ENCODE measurements at places on chromosomes 2 and 18.

DNA sequence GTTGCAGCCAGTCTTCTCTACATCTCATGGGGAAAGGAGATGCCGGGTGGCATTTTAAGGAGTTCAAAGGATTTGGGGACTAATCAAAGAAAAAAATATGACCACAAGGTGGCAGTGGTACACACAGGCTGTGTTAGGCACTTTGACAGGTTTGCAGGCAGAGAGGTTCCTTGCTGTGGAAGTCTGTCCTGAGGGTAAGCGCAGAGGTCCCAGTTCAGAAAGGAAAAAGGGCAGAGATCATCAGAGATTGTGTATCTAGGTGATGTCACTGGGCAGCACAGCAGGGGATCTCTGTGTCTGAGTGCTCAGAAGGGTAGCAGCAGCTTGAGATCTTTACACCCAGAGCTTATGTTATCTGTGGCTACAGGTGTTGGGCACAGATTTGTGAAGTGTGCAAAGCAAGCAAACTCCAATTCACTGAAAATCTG, 231.4 kb downstream of the LRRTM1 start:
- peak; percentile 79 for DNase-seq

DNA sequence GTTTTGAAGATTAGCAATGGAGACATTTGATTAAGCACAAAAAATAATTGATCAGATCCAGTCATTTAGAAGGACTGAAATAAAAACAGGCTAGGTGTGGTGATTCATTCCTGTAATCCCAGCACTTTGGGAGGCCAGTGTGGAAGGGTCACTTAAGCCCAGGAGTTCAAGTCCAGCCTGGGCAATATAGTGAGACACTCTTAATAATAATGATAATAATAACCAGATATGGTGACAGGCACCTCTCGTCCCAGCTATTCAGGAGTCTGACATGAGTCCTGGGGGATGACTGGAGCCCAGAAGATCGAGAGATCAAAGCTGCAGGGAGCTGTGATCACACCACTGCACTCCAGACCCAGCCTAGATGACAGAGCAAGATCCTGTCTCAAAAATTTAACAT, 3.5 kb upstream of the FN1 start:
- DNase-seq = no peak

GRCh38 chr2:191312163-191312562, 67.0 kb downstream of the MYO1B start:
- no peak for DNase-seq

- DNase-seq = no peak
These were observed 120.5 kb downstream of the PMAIP1 start for GRCh38 chr18:60020107-60020925.

GRCh38 chr2:64550042-64550441, 25.9 kb downstream of the AFTPH start:
- no peak for DNase-seq

GRCh38 chr2:40256649-40257048, 195.2 kb downstream of the SLC8A1 start:
- peak; percentile 39 for DNase-seq

DNA sequence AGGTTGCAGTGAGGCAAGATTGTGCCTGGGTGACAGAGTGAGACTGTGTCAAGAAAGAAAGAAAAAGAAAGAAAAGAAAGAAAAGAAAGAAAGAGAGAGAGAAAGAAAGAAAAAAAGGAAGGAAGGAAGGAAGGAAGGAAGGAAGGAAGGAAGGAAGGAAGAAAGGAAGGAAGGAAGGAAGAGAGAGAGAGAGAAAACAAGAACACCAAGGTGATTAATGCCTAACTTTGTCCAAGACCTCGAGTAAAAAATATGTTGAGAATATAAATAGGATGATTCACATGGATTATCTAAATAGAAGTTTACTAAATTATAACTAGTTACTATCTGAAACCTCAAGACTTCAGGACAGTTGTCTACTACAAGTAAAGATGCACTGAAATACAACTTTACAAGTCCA, 7.2 kb downstream of the PECR start:
- no peak for DNase-seq

DNA sequence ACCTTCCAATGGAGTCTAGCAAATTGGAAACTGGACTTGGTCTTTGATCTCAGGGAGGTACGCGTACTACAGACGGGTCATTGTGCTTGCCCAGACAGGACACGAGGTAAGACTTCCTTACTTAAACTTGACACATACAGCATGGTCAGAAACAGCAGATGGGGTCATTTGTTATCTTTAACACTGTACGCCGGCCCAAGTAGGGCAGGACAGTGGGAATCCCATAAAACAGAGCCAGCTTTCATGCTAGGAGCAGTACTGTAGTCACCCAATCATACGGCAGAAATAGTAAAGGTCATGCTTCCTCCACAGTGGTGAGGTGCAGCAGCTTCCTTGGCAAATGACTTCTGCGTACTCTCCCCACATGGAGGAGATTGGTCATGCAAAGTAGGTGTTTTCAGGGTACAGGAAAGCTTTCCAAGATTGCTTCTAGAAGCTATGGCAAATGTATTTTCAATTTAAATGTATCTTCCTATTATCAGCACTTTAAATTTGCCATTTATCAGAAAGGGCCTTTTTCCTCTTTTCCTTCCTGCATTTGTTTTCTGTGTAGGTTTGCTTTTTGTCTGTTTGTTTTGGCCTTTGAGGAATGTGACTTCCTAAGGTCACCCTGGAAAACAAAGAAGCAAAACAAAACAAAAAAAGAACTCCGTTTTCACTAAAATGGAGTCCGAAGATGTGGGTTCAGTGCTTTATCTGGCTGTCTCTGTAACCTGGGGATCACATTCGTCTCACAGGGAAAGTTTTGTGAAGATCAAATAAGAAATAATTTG, 74.0 kb upstream of the DSG1 start:
- DNase-seq = no peak

- DNase-seq = no peak
These were observed 356.0 kb upstream of the TNP1 start for GRCh38 chr2:217215877-217216276.

GRCh38 chr2:71790226-71791060, 337.1 kb downstream of the DYSF start:
- no peak for DNase-seq

DNA sequence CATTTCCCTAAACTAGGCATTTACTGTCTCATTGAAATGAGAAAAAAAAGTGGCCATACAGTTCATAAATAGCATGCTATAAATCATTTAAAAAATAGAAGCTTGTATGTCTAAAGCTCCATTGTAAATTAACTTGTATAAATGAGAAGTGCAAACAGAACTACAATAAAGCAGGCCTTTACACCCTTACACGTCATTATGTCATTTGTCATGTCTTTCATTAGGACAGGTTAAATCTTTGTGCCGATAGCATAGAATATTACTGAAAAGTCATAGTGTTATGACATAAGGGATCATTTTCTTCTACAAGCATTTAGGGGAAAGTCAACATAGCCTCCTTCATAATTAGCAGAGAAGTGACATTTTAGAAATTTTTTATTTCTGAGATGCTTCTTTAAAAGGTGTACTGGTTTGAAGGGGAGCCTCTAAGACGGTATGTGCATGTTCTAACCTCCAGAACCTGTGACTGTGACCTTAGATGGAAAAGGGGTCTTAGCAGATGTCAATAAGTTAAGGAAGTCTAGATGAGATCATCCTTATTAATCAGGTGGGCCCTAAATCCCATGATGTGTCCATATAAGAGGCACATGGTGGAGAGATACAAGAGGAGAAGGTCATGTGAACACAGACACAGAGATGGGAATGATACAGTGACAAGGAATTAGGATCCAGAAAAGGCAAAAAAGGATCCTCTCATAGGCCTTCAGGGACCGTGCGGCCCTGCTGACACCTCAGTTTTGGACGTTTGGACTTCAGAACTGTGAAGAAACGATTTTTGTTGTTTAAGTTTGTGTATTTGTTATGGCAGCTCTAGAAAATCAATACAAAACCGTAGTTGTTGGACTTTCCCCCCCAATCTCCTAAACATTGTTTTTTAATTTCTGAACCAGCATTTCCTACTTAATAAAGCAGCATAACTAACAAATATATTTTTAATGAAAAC, 863.7 kb downstream of the MBD2 start:
- no peak for DNase-seq

GRCh38 chr2:47484396-47484795, 81.4 kb downstream of the MSH2 start:
- DNase-seq = no peak

GRCh38 chr2:175227393-175227792, 45.9 kb upstream of the ATP5MC3 start:
- no peak for DNase-seq

- DNase-seq = no peak
These were observed 284.2 kb downstream of the CAMKMT start for GRCh38 chr2:44645937-44646336.

DNA sequence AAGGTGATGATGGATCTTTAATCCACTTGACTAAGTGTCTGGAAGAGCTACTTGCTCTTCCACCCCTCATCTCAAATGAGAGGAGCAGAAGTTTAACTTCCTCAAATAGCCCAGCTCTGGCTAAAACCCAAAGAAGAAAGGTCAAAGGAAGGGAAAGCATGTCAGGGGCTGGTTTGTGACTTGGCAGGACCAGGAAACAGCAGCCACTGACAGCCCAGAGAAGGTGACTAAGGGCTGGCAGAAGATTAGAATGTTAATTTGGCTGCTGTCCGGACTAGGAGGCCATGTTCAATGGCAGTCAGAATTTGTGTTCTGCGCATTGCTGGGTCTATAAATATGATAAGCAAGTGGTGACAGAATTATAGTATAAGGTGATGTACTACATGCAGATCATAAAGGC, 386.2 kb downstream of the SETBP1 start:
- DNase-seq = peak; percentile 87

All from hematopoietic multipotent progenitor cell treated with erythropoietin and hydrocortisone succinate and interleukin-3 and kit ligand, for 4 days (in vitro differentiated cells).